GM23248 (cell line): ENCODE measurements at places on chromosomes 1 and 21.
A peak's percentile ranks its signal among the peaks of the same experiment; 100 is the strongest.

GRCh38 chr21:17930093-17930492 is 110.9 kb upstream of the C21orf91 start:
- no peak for DNase-seq

DNA sequence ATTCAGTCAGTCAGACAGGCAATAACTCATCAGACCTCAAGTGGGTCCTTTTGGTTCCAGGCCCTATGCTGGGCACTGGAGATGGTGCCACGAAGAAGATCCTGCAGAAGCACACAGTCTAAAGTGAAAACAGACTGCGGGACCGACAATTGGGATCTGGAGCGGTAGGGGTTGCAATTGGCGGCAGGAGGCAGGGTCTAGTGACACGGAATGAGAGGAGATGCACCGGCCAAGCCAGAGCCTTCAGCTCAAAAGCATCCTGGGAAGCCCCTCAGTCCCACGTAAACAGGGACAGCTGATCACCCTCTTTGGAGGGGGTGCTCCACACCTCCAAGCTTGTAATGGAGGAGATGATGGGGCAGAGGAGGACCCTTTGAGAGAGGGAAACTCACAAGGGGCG is 56.2 kb downstream of the KLHDC7A start:
- no peak for DNase-seq

GRCh38 chr1:96633695-96634094 is 87.9 kb upstream of the PTBP2 start:
- DNase-seq, result no peak

GRCh38 chr21:35923971-35924370 is 136.4 kb downstream of the SETD4 start:
- DNase-seq, result no peak

DNA sequence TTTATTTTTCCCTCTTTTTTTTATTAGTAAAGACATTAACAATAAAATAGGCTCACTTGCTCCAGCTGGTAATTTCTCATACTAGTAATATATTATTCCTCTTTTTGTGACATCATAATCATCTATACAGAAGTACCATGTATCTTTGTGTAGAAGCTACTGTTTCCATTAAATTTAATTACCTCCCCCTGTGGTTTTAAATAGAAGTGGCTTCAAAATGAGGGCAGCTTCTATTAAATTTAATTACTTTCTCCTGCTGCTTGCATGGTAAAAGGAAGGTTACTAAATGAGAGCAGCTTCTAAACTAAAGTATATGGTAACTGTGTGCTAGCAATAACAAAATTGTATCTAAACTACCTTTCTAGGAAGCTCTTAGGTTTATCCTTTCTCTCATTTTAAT is 94.0 kb downstream of the DPYD start:
- no peak for DNase-seq

DNA sequence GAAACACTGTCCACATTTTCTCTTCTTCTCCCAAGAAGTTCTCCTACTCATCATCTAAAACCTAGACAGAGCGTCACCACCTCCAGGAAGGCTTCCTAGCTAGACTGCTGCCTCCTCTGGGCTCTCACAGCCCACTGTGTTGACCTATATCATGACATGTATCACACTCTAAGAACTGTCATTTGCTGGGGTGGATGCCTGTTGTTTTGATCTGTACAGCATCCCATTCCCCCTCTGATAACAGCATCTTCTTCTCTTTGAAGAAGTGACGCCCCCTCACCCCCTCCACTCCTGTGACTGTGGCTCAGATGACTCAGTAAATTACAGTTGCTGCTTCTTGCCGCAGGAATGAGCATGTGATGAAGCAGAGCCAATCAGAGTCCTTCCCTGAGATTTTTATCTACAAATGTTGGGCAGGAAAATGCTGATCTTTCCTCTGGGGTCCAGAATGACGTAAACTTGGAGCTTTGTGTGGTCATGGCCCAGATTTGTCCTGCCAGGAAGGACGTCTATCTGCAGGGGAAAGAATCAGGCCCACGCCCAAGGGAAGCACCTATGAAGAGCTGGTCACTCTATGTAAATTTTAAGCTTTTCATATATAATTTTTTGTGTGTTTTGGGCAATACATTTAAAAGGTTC is 28.0 kb upstream of the FOXO6 start:
- DNase-seq, result peak; percentile 61

DNA sequence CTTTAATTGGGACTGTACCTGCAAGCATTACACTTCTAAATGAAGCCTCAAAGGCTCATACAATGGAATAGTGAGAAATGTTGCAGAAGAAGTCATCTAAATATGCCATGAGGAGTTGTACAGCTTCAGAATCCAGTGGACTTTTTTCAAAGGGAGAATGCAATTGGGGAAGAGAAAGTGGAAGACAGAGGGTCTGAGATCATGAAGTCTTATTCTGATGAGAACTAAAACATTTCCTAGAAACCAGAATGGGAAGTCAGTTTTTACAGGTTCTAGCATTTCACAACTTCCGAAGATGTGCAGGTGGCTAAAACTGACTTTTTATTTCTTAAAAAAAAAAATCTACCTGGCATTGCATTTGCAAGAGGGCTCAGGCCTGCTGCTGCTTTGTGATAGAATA is 424.4 kb upstream of the RUNX1 start:
- DNase-seq, result no peak

DNA sequence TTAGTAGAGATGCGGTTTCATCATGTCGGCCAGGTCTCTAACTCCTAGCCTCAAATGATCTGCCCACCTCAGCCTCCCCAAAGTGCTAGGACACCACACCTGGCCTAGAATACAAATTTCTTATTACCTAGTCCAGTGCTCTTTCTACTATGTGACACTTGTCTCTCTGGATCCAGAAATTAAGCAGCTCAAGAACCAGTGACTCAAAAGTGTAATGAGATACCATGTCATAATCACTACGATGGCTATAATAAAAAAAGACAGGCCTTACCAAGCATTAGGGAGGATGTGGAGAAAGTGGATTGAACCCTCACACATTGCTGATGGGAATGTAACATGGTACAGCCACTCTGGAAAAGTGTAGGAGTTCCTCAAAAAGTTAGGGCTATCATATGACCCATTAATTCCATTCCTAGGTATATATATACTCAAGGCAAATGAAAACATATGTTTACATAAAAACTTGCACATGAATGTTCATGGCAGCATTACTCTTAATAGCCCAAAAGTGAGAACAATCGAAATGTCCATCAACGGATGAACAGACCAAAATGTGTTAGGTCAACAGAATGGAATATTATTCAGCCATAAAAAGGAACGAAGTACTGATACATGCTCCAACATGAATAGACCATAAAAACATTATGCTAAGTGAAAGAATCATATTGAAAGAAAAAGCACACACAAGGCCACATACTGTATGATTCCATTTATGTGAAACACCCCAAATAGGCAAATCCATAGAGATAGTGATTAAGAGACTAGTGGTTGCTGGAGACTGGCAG is 8.3 kb downstream of the TEX38 start:
- no peak for DNase-seq

DNA sequence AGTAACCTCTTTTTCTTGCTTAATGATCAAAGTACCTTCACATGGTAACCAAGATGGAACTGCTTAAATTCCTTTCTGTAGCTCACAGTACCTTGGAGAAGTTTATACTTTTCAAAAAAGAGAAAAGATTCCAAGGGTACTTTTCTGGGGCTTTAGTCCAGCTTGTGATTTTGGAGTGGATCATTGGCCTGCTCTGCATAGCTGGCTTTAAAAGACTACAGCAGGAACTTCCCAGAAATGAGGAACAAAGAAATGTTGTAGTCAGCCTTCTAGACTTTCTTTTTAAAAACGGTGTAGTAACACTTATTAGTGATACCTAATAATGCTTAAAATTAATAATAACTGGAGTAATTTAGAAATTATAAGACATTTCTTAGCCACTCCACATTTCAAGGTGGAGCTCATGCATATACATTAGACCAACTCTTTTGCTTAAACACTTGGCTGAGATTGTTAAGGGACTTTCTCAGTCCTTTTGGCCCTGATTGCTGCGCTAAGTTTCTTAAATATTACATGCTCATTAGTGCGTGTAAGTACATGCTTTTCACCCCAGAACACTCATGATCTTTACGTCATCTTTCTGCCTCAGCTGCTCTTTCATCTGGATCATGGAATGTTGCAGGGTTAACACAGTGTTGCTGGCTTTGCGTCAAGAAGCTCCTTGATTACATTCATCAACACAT is 57.3 kb downstream of the SDCCAG8 start:
- DNase-seq, result no peak

DNA sequence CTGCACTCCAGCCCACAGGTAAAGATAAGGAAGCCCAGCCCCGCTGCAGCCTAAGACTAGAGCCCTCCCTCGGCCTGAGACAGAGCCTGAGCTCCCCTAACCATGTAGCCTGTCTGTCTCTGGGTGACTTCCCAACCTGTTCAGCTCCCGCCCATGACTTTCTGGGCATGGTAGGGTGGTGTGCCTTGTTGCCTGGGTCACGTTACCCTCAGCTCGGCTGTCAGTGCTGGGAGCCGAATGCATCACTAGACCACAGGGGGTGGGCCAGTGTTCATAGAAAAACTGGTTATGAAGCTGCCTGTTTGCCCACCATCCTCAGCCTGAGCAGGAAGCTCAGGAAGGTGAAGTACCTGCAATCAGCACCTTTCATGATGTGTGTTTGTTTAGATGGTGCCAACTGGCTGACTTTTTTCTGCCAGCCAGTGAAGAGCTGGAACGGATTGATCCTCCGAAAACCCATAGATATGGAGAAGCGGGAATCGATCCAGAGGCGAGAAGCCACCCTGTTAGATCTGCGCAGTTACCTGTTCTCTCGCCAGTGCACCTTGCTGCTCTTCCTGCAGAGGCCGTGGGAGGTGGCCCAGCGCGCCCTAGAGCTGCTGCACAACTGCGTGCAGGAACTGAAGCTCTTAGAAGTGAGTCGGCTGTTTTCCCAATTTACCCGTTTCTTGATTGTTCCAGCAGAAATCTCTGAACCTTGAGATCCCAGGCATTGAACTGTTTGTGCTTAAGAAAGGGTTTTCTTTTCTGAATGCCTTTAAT is 43.9 kb upstream of the PWP2 start:
- no peak for DNase-seq

GRCh38 chr1:225653463-225654276 is 747 bp upstream of the ENAH start:
- peak; percentile 89 for DNase-seq

- DNase-seq, result no peak
These were observed 20.6 kb downstream of the ABL2 start for GRCh38 chr1:179208681-179209477.

GRCh38 chr1:230581446-230582079 is 60.7 kb upstream of the COG2 start:
- DNase-seq, result no peak

GRCh38 chr1:42835422-42835821 is 11.0 kb upstream of the ZNF691 start:
- DNase-seq, result no peak

- DNase-seq, result no peak
These were observed 32.7 kb upstream of the CRB1 start for GRCh38 chr1:197235355-197235754.

- no peak for DNase-seq
These were observed 3.4 kb downstream of the KCNA3 start for GRCh38 chr1:110671361-110671760.

GRCh38 chr1:218679988-218680748 is 335.0 kb downstream of the TGFB2 start:
- no peak for DNase-seq

DNA sequence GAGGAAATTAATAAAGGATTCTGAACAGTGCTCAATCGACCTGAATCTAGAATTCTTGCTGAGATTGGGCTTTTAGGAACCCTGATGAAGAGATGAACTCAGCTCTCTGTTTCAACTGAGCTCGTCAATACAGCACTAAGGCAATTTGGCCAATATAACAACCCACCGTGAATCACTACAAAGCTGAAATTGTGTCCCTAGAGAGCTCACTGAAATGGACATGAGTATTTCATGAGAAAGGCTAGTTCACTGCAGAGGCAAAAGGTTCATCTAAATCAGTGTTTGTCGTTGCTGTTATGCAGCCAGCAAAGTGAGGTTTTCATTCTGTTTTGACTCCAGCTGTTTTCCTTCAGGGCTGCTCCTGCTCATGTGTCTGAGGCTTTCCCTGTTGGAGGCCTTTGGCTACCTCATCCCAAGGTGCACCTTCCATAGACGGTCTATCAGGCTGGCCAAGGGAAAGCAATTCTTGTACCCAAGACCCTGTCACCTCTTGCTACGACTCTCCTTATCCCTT is 83.5 kb downstream of the URB2 start:
- peak; percentile 8 for DNase-seq

DNA sequence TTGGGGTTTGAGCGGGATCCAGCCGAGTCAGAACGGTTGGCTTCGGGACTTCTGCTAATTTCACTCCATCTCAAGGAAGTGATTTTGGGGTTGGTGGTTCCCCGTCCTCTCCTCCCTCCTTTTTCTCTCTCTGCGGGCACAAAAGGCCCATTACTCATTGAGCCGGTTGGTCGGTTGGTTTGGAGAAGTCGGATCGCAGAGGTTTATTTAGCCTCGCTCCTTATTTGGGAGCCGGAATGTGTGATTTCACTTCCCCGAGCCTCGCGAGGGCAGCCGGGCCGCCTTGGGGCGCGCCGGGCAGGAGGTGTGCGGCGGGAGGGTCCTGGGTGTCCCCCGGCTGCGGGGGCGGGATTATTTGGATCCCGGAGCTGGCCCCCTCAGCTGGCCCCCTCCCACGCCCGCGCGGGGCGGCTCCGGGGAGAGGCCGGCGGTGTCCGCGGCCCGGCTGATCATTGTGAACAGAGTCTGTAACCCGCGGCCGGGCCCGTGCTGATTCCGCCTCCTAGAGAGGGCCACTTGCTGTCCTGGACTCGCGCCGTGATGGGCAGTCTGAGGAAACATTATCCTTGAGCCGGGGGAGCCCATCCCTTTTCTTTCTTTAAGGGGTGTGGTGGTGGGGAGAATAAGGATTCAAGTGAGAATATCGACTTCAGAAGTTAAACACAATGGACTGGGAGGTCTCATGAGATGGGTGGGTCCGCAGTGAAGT is 1.2 kb downstream of the MAPKAPK2 start:
- peak; percentile 90 for DNase-seq

DNA sequence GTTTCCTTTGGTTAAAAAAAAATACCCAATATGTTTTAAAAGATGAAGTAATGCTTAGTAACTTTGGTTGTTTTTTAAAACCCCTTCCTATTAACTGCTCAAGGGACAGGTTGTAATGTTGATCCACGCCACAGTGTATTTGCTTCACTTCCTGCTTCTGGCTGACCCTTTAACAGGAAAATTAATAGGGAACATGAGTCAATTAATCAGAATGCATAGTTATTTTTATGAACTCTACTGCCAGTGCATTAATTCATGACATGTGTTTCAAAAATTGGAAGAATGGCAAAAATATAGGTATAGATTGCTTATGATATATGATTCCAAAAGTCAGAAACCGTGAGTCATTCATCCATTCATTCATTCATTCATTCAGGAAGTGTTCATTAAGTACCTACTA is 204.8 kb downstream of the SETD4 start:
- DNase-seq, result no peak

DNA sequence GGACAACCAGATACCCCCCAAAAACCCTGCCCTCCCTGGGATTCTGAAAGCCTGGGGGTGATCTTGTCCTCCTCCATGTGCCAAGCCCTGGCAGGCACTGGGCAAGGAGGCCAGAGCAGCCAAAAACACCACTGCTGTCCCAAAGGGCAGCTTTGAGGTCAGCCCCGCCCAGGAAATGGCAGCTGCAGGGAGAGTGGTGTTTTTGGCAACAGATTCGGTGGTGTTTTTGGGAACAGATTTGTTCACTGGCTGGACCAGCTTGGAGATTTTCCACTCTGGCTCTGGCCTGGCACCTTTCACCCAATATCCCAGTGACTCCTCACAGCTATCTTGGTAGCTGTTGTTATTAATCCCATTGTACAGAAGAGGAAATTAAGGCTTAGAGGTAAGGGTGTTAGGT is 34.7 kb downstream of the LRP8 start:
- peak; percentile 30 for DNase-seq
